ENCODE measurements at places on chromosomes 2 and 18.
A peak's percentile ranks its signal among the peaks of the same experiment; 100 is the strongest.

DNA sequence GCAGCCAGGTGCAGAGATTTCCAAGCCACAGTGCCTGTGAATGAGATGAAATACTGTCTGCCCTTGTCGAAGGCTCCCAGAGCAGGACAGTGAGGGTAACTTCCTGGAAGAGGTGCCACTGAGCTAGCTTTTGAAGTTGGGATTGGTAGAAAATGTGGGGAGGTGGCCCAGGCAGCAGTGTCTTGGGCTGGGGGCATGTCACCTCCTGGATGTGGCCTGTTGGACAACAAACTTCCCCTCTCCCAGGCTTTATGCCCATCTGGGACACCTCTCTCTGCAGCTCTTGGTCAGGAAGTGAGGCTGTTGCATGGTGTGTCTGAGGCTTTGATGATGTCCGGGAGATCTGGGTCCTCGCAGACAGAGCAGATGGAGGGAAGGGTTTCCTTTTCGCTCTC lies 151.4 kb downstream of the DYSF start:
- no peak for DNase-seq

DNA sequence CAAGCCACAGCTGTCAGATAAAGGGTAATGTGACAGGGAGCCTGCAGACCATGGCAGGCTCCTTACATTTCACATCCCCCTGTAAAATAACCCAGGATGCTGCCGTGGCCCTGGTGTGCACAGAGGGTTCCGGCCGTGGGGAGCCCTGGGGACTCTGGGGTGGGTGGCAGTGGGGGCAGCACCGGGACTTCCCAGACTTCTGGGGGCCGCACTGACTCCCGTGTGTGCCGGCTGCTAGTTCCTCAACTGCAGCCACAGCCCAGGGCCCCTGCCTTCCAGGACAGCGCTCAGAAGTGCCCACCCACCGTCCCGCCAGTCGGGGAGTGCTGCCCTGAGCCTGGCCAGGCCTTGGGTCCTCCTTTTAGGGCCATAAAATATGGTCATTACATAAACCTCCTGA lies 56.5 kb downstream of the CIB4 start:
- DNase-seq: peak; percentile 15

DNA sequence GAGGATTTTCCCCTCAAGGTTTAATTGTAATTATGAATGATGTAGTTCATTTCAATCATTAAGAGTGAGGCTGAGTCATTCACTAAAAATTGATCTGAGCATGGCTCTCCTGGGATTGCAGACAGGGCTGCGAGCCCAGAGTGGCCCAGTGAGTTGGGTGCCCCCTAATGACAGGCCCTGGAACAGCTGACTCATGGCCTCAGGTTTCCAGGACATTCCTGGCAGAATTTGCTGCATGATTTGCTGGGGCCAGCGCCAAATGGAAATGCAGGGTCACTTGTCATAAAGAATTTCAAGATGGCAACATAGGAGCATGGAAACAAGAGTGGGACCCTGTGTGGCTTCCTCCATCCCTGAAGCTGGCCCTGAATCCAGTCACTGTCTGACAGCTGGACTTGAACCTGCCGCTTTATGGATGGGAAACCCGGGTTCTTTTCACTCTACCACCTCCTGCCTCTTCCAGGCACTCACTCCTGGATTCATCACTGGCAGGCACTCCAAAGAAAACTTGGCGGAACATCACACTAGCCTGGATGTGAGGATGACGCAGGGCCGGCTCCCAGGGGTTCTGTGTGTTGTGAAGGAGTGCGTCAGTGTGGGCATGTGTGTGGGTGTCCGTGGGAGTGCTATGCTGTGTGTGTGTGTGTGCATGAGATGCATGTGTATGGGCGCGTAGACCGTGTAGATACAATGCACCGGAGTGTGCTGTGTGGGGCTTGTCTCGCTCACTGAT lies 15.2 kb downstream of the OTOF start:
- peak; percentile 82 for DNase-seq

DNA sequence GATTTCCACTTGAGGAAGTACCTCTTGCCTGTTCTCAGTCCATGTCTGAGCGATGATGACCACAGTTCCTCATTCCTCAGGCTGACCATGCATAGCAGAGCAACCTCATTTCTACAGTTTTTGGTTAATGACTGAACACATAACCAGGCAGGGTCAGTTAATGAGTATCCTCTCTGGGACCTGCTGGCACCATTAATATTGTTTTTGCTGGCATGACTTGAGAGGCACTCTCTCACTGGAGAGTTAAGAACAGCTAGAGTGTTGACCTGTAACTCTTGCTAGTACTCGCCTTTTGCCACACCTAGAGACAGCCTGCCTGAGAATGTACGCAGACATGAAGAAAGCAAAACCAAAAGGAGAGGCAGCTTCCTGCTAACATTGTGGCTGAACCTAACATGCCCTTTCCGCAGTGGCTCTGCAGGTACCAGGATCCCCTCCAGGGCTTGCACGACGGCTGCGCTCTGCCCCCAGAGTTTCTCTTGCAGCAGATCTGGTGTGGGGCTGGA lies 23.9 kb downstream of the PECR start:
- no peak for DNase-seq

DNA sequence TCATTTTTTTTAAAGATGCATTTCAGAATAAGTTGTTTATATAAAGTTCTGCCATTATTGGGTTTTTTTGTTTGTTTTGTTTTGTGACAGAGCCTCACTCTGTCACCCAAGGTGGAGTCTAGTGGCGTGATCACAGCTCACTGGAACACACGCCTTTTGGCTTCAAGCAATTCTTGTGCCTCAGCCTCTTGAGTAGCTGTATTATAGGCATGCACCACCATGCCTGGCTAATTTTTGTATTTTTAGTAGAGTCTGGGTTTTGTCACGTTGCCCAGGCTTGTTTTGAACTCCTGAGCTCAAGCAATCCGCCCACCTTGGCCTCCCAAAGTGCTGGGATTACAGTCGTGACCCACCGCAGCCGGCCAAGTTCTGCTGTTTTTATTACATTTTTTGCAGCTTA lies 72.3 kb downstream of the R3HDM1 start:
- no peak for DNase-seq

DNA sequence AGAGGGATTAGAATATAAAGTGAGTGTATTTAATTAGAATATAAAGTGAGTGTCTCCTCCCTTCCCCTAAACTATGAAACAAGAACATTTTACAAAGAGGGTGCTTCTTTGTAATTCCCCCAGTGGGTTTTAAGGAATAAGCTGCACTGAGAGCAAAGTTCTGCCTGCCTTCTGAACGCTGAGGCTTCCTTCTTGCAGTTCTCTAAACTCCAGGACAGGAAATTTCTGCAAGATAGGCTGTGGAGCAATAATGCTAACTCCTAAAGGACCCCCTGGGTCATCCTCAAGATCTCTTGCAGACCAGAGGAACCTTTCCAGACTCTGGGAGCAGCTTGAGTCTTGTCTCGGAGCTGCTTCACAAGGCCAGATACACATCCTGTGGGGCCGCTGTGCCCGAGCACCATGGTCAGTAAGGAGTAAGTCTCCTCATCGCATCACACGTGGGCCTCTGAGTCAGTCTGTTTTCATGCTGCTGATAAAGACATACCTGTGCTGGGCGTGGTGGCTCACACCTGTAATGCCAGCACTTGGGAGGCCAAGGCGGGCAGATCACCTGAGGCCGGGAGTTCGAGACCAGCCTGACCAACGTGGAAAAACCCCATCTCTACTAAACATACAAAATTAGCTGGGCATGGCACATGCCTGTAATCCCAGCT lies 87.5 kb upstream of the KCNE4 start:
- no peak for DNase-seq

- no peak for DNase-seq
Observed at GRCh38 chr2:178173657-178174056, 20.7 kb upstream of the OSBPL6 start.

- no peak for DNase-seq
Observed at GRCh38 chr2:195622966-195623365, 34.1 kb upstream of the SLC39A10 start.

- DNase-seq: no peak
Observed at GRCh38 chr2:223050188-223050587, 1.8 kb upstream of the KCNE4 start.

GRCh38 chr2:164974221-164974620 lies 18.9 kb upstream of the SLC38A11 start:
- DNase-seq: no peak

GRCh38 chr18:4454537-4455112 lies 482 bp downstream of the DLGAP1 start:
- peak; percentile 42 for DNase-seq

DNA sequence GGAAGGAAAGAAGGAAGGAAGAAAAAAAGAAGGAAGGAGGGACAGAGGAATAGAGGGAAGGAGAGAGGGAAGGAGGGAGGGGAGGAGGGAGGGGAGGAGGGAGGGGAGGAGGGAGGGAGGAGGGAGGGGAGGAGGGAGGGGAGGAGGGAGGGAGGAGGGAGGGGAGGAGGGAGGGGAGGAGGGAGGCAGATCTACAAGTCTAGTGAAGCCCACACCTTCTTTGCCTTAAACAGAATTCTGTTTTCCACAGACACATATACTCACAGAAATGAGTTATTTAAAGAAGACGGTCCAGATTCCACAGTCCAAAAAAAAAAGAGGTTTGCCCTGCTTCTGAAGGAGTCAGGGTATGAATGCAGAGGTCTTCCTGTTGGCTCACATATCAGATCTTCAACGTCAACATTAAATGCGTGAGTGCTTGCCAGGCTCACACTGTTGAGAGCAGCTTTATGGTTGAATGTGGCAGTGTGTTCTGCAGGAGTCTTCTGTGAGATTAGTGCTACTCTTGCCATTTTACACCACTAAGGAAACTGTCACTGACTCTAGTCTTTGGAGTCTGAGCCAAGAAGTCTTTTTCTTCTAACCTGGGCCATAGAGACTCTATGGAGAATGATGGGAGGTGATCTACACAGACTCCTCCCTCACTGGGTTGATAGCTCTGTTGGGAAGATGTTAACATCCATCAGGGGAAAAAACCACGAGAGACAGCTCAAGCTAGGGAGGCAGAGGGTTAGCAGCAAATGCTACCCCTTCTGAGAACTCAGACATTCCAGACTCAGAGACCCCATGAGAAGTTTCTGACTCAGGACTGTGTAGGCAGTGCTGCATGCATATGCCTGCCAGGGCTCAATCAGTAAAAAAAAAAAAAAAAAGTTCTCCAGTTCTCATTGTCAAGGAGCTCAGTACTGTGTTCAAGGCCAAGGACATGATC lies 23.3 kb downstream of the PAX8 start:
- DNase-seq: no peak

DNA sequence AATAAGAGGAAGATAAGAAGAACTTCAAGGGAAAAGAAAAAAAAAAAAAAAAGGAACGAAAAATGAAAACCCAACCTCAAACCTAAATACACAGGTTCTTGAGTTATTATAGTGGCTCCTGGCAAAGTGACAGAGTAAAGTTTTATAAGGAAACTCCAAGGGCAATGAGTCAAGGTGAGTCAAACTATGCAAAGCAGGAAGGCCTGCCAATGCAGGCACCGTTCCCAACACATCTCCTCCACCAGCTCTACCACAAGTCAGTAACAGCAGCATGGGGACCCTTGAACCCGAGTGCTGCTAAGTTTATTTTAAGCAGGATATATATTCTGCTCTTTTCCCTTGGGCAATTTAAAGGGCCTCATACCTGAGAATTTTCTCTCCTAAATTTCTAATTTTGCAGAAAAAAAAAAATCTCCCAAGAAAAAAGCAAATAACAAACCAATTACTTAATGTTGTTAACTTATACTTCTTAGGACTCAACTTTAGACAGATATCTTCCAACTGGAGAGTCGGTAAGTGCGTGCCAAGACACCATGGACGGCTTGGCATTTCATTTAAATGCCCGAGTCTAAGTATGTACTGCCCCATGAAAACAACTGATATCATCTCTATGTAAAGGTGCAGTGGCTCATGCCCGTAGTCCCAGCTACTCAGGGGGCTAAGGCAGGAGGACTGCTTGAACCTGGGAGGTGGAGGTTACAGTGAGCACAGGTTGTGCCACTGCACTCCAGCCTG lies 75.7 kb upstream of the TFCP2L1 start:
- peak; percentile 89 for DNase-seq

DNA sequence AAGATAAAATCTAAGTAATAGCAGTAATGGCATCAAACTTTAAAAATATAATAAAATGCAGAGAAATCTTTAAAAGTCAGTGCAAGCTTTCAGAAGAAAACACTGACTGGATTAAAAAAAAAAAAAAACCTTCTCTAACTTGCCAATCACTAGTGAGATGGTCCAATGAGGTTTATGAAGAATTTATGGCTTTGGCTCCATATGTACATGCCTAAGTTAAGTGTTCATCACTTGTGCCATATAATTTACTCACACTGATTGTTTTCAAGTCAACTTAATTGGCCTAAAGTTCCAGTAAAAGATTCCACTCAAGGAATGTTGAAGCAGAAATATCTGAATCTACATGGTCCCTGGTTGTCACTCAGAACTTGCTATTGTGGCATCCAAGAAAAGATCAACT lies 40.7 kb upstream of the RAB27B start:
- DNase-seq: no peak

- no peak for DNase-seq
Observed at GRCh38 chr2:43135583-43135982, 90.8 kb downstream of the ZFP36L2 start.

GRCh38 chr18:53799134-53799533 lies 425.3 kb downstream of the MBD2 start:
- DNase-seq: no peak

DNA sequence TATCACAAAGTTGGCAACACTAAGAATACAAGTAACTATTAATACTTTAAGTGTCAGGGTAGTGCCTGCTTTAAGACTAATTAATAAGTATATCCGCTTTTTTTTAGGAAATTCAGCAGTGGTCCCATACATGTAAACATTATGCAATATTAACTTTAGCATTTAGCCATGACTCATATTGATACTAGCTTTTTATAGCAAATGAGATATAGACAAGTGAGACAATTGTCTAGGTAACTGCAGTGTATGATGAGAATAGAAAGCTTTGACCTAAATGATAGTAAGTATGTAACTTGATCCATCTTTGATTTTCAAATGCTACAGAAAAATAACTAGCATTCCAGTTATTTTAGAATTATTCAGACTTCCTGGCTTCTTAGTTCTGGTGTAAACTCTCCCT lies 27.4 kb upstream of the VRK2 start:
- DNase-seq: no peak

- DNase-seq: no peak
Observed at GRCh38 chr2:29688429-29688828, 233.0 kb downstream of the ALK start.

- DNase-seq: no peak
Observed at GRCh38 chr2:175880-176820, 87.7 kb downstream of the SH3YL1 start.

DNA sequence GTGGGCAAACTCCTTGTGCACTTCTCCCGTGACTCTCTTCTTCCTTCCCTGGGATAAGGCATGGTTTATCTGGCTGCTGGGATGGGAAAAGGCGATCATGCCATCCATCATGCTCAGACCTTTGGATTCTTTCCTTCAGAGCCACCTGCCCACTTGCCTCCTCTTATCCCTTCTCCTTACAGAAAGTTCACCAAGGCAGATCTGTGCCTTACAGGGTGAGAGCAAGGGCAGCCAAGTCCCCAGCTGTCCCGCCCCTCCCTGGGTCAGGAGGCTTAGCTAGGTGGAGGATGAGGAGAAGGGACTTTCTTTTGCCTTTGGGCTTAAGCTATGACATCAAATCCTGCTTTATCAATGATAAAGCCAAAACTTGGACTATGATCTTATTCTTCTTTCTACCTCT lies 47.6 kb downstream of the KCNE4 start:
- DNase-seq: no peak

Measured in aorta (tissue), 5 donors.